ENCODE measurements at places on chromosomes 2 and 18.

GRCh38 chr2:224951723-224952481, 90.4 kb downstream of the DOCK10 start:
- no peak for DNase-seq

- DNase-seq, result no peak
These were observed 39.8 kb downstream of the PPP4R1 start for GRCh38 chr18:9574473-9575115.

DNA sequence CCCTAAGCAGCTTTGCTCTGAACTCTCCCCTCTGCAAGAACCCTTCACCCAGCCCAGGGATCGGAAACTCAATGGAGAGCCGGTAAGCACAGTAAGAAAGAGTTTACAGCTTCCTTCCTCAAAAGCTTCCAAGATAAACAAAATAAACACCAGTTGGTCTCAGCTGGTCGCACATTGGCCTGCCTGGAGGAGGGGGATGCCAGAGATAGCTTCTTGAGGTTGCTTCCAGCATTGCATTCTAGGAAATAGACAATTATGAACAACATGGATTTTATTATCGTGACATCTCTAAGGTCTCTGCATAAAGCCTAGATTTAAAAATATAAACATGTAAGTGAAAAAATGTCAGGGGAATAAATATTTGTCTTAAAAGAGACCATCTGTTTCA, 141.5 kb upstream of the PKDCC start:
- DNase-seq, result peak; percentile 13

- no peak for DNase-seq
These were observed 174.7 kb downstream of the RTP5 start for GRCh38 chr2:242044313-242044590.
